ENCODE measurements at places on chromosomes 2 and 18.

DNA sequence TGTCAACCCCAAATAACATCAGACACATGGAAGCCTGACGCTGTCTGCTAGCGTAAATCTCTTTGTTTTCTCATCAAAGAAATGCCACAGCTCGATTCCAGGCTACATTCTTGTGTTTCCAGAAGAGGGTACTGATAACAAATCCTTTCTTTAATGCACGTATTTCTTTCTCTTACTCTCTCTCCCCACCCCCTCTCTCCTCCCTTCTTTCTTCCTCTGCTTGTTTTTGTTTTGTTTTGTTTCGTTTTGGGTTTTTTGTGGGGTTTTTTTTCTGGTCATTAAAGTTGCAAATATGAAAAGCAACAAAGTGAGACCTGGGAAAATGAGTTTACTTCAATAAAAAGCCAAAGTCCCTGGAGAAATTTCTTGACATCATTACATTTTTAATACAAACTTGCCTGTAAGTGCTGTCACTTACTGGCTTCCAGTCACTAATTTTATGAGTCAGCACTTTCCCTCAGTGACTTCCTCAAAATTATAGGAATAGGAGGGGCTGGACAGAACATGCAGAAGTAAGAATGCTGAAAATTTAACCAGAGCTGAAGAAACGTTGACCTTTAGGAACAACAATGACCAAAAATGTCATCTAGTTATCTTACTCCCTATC lies 106.7 kb upstream of the NABP1 start:
- DNase-seq = no peak

GRCh38 chr2:239881031-239881471 lies 144.1 kb downstream of the NDUFA10 start:
- DNase-seq = no peak

- DNase-seq = no peak
Measured at GRCh38 chr2:166410828-166411472, 35.2 kb upstream of the SCN9A start.

DNA sequence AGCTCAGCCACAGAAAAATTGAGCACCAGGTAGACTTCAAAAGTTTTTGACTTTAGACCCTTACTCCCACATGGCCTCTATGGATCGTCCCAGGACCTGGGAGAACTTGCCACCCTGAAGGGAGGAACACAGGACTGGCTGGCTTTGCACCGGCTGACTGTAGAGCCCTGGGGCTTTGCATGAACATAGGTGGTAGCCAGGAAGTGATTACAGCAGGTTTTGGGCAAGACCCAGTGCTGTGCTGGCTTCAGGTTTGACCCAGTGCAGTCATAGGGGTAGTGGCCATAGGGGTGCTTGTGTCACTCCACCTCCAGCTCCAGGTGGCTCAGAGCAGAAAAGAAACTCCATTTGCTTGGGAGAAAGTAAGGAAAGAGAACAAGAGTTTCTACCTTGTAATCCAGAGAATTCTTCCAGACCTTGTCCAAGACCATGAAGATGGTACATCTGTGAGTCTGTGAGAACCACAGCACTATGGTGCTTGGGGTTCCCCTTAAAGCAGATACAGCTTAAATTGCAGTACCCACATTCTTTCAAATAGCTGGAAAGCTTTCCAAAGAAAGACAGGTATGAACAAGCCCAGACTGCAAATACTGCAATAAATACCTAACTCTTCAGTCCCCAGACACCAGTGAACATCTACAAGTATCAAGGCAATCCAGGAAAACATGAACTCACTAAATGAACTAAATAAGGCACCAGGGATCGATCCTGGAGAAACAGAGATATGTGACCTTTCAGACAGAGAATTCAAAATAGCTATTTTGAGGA lies 13.0 kb upstream of the SESTD1 start:
- DNase-seq = no peak

GRCh38 chr18:62438402-62438801 lies 84.4 kb upstream of the ZCCHC2 start:
- DNase-seq = no peak

Data from NCI-H1105 (cell line).